ENCODE measurements at places on chromosomes 7 and 10.

- no peak for DNase-seq
These were observed 88.8 kb upstream of the LYZL1 start for GRCh38 chr10:29199941-29200679.

- no peak for DNase-seq
These were observed 6.7 kb upstream of the ZNF33B start for GRCh38 chr10:42645103-42645502.

DNA sequence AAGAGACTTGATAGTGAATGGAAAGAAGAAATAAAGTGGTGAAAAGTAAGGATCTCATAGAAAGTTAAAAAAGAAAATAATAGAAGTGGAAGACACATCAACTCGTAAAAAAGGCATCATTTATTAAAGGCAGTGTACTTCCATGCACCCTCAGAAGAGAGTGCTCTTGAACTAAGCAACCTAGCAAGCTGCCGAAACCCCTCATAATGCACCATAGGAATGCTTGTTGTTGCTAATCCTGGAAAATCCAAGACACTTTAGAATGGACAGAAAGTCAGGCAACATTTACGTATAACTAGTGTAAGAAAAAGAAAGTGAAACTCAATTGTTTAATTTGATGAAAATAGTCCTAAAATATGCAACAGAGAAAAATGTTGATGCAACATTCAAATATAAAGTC is 12.8 kb downstream of the TFPI2 start:
- no peak for DNase-seq

DNA sequence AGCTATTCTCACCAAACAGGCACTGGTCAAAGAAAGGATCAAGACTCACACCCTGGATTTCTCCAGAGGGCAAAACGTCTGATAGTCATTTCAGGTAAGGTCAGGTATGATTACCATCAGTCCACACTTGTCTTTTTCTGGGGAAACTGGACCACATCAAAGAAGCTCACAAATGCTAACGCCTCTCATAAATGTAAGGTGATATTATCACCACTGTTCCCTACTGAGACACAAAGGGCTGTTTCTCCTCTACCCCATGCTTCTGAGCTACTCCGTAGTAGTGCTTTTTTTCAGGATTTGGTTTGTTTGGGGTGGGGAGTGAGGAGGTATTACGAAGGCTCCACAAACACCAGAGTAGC is 51.6 kb downstream of the CREB3L2 start:
- no peak for DNase-seq

DNA sequence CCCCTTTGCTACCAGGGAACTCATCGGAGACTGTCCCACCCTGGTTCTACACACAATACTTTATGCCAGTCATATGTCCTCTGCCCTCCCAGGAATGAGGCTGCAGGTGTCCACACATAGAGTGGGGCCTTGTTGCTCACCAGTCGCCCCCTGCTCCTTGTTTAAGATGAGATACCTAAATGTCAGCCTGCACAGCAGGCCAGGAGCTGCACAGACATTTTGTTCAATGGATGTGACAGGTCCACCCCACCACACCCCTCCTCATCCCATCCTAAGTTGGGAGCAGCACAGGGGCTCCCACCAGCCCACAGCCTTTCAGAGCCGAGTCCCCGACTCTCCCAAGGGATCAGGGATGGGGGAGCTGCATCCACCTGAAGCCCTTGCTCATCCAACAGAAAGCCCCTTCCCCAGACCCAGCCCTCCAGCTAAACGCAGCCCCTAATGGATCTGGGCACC is 6.2 kb upstream of the GRID1 start:
- DNase-seq = no peak

DNA sequence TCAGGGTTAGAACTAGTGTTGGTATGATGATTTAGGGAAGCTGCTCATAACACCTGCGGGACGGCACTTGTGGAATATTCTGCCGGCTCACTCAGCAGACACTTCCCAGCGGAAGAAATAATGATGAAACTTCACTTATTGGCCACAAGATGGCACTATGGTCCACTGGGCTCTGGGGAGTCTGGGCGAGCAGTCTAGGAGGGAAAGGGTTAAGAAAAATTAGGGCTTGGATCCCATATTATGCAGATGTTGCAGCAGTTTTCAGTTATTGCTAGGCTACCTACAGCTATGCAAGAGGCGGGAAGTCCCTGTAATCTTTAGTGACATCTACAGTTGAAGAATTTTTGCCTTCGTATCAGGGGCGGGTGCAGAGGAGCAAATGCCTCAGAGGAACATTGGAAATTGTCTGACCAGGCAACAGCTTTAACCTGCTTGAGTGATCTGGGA is 238.7 kb upstream of the PRSS58 start:
- DNase-seq = peak; percentile 40

GRCh38 chr7:97601931-97602457 is 129.9 kb upstream of the TAC1 start:
- DNase-seq = no peak

DNA sequence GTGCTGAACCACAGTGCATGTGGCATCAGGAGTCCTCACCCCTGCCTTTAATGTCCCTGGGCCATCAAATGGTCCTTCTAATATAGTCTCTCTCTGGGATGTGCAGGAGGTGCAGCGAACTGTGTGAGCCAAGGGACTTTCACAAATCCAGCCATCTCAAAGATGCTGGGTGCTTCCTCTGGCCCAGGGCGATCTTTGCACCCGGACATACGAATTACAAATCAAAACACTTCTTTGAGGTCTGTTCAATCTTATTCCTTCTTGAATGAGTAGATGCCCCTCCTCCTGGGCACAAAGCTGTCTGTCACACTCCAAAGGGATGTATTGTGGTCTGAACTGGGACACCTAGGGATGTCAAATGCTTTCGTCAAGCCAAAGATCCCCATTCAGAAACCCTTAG is 60.6 kb downstream of the VSTM4 start:
- DNase-seq = no peak

GRCh38 chr10:61323726-61324125 is 129.5 kb downstream of the TMEM26 start:
- DNase-seq = no peak

DNA sequence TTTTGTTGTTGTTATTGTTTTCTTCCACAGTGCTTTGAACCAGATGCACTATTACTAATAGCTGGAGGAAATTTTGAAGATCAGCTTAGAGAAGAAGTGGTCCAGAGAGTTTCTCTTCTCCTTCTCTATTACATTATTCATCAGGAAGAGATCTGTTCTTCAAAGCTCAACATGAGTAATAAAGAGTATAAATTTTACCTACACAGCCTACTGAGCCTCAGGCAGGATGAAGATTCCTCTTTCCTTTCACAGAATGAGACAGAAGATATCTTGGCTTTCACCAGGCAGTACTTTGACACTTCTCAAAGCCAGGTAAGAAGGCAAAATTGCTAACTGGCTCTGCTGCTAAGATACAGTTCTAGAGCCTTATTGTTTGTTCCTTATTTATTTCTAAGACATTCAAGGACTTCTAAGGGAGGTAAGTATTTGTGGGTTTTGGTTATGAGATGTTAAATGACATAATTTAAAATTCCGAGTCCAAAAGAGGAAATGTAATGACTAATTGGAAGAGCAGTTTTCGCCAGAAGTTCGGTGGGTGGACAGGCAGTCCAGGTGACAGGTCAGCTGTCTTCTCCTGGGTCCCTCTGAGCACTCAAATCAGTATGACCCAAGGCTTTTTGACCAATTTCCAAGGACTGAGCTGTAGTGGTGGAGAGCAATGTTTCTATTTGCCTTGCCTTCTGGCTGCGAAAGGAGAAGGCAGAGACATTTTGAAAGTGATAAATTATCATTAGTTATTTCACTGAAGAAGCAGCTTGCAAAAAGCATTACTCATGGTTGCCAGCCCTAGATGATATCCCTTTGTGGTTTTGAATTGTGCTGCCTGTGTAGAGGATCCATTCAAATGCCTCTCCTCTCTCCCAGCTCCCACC is 10.1 kb downstream of the SLC39A12 start:
- DNase-seq = no peak

- DNase-seq = no peak
These were observed 352.4 kb upstream of the POM121L12 start for GRCh38 chr7:52682993-52683392.

- DNase-seq = no peak
These were observed 6.9 kb upstream of the RAPGEF5 start for GRCh38 chr7:22363756-22364422.

- DNase-seq = peak; percentile 9
These were observed 22.7 kb downstream of the DYNC1I1 start for GRCh38 chr7:95794917-95795515.

DNA sequence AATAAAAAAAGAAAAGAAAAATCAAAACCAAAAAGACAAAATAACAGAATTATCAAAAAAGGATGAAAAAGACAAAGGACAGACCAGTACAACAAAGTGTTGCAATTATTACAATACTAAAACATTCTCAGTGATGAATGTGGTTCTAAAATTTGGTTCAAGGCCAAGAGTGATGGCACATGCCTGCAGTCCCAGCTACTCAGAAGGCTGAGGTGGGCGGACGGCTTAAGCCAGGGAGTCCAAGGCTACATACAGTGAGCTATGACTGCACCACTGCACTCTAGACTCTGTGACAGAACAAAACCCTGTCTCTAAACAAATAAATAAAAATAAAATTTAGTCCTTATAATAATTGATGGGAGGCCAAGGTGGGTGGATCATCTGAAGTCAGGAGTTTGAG is 14.5 kb downstream of the BAZ1B start:
- DNase-seq = no peak

DNA sequence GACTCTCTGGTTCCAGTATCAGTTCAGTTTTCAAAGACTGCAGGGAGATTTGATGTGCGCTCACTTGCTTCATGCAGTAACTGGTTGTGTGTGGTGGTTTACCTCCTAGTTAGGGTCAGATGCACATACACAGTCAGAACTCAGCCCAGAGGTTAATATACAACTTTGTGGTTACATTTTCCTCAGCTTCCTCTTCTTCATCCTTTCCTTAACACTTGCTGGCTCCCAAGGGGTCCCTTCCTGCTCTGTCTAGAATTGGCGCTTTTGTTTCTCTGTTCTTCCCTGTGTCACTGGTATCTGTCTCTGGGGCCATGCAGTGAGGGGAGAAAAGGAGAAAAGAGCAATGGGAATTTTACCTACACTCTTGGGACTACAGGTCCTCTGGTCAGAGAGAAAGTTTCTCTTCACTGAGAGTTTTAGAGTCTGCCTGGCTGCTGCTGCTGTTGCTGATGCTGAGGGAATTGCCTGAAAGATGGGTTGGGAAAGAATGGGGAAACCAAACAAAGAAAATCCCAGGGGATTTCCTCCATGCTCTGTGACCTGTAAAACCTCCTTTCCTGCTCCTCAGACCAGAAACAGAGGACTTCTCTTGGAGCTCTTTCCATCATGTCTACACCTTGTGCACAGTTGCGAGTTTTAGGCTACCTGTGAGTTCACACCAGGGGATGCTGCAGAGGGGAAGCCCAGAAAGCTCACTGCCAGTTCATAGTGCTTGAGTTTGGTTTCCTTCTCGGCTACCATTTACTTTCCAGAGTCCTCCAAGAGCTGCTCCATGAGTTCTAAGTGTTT is 74.6 kb downstream of the WDFY4 start:
- no peak for DNase-seq

DNA sequence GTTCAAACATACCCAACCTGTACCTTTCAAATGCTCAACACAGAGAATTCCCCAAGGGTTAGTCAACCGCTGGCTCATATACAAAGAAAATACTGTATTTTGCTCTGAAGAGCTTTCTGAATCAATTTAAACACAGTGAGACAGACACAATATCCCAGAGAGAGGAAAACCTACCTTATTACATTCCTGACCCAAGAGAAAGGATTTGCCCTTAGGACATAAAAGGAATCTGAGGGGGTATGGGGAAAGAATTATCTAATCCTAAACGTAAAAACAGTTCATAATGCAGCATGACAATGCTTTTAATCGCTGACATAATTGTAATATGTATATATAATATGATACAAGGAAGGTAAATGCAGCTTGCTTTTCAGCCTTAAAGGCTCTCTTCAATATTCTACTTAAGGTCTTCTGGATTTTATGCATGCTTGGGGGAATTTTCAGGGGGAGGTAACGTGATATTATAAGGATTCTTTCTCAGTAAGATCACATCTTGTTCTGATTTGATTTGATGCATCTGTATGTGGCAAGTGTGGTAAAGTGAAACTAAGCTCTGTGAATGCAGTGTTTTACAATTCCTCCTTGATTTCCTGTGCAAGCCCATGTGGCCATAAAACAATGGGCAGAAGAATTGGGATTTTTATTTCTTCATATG is 240.5 kb downstream of the GLI3 start:
- DNase-seq = no peak

DNA sequence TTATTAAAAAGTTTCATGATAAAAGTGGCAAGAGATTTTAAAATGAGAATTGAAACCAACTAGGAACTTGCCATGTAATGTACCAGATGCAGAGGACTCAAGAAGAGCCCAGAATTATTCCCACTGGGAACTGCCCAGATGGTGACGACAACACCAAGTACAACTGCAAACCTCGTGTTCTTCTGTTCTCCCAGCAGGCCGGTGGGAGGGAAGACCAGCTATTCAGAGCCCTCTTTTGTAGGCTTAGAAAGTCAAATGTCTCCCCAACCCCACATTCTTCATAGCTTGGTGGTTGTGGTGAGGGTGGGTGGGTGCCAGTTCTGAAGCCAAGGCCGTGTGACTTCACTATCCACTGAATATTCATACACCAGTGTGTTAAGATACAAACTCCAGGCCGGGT is 54.3 kb upstream of the ITGB1 start:
- DNase-seq = no peak

GRCh38 chr10:34407324-34407805 is 407.7 kb downstream of the PARD3 start:
- no peak for DNase-seq

DNA sequence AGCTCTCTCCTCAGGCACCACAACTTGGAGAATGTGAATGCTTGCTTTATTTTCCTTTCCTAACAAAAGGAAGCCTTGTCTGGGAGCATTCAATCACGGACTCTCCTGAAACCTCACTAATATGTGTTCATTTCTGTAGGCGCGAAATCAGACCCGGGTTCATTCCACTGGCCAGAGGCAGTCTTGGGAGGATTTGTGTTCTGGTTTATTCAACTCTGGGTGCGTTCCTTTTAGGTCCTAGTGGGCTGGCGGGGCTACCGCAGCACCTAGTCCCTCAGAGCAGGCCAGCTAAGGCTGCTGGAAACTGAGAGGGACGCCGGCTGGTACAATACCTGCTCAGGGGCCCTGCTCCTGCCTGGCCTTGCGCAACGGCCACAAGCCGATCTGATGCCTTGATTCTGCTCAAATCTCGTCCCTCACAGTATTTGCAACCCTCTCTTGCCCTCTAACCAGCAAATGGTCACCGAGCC is 7.5 kb downstream of the HOXA4 start:
- DNase-seq = no peak

GRCh38 chr10:103554488-103555324 is 61.2 kb downstream of the NEURL1 start:
- DNase-seq = no peak

- no peak for DNase-seq
These were observed 50.2 kb downstream of the SND1 start for GRCh38 chr7:127702052-127702652.

- no peak for DNase-seq
These were observed 136.0 kb downstream of the COL28A1 start for GRCh38 chr7:7399707-7400106.

GRCh38 chr10:35752469-35753461 is 110.7 kb upstream of the FZD8 start:
- DNase-seq = no peak

GRCh38 chr7:44729949-44730590 is 18.6 kb upstream of the ZMIZ2 start:
- no peak for DNase-seq

DNA sequence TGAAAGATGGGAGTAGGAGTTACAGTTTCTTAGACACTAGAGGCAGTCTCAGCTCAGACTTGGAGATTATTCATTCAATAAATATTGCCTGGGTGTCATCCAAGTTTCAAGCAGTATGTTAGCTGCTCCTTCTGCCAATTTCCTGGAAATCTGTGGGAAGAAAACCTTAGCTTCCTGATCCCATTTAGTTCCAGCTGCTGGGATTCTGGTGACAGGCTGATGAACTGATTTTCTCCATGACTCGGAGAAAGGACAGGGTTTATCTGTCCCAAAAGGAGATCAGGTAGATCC is 95.8 kb downstream of the CLEC2L start:
- peak; percentile 10 for DNase-seq

All from SW 1271 (cell line).